HL-60 (cell line): ENCODE measurements at places on chromosomes 2 and 18.

DNA sequence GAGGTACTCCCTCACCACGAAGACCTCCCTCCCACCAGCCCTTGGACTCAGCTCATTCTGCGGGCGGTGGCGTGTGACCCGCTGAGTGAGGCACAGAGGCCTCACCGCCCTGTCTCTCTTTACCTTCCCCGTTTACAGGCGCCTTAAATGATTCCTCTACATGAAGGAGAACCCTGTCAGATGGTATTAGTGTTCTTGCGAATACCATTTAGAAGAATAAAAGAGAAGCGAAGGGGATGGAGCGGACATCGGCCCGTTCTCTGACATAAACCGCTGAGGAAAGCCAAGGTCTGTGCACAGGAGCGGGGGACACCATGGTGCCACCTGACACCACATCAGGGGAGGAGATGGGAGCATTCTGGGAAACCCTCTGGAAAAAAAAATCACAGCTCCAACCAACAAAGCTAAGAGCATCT lies 179.8 kb downstream of the HDAC4 start:
- no peak for DNase-seq

GRCh38 chr18:52441794-52442193 lies 101.8 kb downstream of the DCC start:
- DNase-seq = no peak

DNA sequence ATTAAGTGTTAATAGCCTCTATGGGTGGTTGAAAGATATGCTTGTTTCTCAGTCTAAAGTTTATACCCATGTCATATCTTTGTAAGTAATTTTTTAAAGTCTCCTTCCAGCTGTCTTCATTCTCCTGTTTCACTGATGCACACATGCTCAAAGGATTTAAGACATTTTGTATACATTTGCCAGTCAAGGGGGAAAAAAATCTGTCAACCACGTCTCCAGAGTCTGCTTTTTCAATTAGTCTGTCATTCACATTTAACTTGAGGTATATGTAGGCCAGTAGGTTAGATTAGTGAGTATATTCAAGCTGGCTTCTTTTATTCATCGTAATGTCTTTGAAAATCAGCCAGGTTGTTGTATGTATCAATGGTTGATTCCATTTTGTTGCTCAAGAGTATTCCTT lies 193.5 kb downstream of the MCFD2 start:
- no peak for DNase-seq

GRCh38 chr2:23685181-23685580 lies 241.7 kb downstream of the ATAD2B start:
- DNase-seq = no peak

DNA sequence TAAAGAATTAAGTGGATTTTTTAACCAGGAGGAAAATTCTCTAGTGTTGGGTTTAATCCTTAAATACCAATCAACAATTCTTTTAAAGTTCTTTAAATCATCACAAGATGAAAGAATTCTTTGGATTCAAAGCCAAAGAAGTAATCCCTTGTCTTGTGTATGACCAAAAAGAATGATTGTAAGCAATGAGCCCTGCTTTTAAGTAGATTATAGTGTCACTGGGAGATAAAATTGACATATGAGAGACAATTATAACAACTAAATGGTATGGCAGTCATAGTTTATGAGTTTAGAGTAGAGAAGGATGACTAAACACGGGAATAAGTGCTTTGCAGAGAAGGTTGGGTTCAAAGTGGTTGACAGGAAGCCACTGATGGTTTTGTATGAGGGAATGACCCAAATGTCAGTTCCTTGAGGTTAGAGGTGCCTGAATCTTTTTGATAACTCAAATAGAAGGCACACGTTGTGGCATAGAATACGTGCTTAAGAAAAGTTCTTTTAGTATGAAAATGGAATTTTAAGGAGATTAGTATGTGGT lies 199.6 kb upstream of the TCF4 start:
- DNase-seq = no peak

GRCh38 chr2:78068808-78069207 lies 546.6 kb upstream of the LRRTM4 start:
- DNase-seq = no peak

DNA sequence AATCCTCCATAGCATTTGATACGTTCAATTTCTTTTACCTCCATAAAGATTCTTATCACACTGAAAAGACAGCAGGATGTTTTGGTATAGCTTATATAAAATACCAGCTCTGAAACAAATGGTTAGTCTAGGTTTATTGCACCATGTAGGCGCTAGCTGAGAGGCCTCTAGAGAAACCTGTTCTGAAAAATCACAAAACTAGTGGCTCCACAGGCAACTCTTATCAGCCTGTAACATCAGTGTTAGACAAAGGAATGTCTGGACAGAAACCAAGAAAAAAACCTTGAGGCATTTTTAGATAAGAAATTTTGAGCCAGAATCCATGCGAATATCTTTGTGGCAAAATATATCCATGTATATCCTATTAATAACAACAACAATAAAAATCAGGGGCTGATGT lies 440.4 kb upstream of the MAP2 start:
- DNase-seq = no peak

- DNase-seq = no peak
Measured at GRCh38 chr2:239271471-239271870, 129.3 kb downstream of the HDAC4 start.

- no peak for DNase-seq
Measured at GRCh38 chr2:183163821-183164649, 39.8 kb downstream of the NUP35 start.

DNA sequence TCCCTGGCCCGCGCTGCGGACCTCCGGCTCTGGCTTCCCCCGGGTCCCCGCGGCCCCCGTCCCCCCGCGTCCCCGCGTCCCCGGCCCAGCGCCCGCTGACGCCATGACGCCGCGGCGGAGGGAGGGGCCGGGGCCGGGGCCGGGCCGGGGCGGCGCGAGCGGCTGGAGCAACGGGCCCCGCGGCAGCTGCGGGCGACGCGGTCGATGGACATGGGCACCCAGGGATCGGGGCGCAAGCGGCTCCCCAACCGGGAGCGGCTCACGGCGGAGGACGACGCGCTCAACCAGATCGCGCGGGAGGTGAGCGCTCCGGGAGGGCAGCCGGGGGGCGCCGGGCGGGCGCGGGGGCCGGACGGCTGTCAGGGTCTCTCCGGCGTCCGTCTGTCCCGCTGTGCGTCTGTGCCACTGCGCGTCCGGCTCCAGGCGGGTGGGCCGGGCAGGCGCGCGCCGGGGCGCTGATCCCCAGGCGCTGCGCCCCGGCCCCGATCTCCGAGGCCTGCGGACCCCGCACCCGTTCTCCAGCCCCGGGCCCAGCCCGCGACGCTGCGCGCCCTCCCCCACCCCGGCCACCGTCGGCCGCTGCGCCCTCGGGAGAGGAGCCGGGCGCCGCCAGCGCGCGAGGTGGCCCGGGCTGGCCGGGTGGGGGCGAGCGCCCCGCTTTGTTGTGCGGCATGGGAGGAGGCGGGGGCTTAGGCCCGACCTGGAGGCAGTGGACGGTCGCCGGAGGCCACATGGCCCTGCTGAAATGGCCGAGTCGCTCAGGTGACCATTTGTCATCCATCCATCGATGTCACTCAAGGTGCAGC lies at the start of gene LRRFIP1:
Gene LRRFIP1, plus strand, starts transcription at position 147 of the 806 bp plus-strand sequence. Its CDS starts 58 bp downstream, at position 205.
- no peak for DNase-seq

- DNase-seq = no peak
Measured at GRCh38 chr2:29290293-29291047, 175.3 kb downstream of the CLIP4 start.

GRCh38 chr18:75753753-75754152 lies 326.2 kb upstream of the SMIM21 start:
- DNase-seq = no peak

DNA sequence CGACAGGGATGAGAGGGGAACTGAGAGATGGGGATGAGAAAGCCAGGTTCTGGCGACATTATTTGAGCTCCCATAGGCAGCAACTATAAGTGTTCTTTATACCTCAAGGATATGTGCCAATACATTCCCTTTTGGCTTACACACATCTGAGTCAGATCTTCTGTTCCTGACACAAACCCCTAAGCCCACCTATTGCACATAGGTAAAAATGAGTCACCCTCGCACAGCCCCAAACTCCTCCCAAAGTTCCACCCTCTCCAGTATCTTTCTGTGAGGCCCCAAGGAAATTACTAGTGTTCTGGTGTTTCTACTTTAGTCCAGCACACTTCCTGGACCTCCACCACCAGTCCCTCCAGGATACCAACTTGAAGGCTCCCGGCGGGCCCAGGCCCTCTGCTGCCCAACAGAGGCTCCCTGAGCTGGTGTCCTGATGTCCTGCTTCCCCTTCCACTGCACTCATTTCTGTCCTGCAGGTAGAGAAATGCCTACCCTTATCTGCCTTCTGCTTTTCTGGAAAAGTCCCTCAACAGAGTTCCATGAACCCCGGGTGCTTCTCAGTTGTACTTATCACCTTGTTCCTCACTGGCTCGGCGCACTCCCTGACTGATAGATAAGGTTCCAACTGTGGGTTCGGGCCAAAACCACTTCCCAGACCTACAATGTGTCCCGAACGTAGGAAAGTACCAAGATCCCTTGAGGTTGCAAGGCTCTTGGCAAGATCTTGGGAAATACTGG lies 125.5 kb downstream of the EN1 start:
- DNase-seq = no peak
